ENCODE measurements at places on chromosomes 6 and 20. TPM values are rescaled to one million over a fixed set of nuclear protein-coding genes. Genes with fewer than 3 reads are reported as not detected.

MYT1 gene
- not detected for total RNA-seq

YWHAB gene
- total RNA-seq: 135 TPM

SLC22A2 gene
- not detected for total RNA-seq

GPR6 gene
- total RNA-seq: not detected

SIRPG gene
- total RNA-seq: not detected

ASIP gene
- total RNA-seq: not detected

FAM209B gene
- not detected for total RNA-seq

CALHM4 gene
- total RNA-seq: not detected

OR2J3 gene
- not detected for total RNA-seq

CD93 gene
- 1.5 TPM for total RNA-seq

BMP2 gene
- total RNA-seq: 6.6 TPM

WFDC2 gene
- total RNA-seq: not detected

TNNC2 gene
- total RNA-seq: not detected

ALDH5A1 gene
- total RNA-seq: 1.8 TPM

APMAP gene
- total RNA-seq: 129 TPM

PMEPA1 gene
- total RNA-seq: 7.5 TPM

C6orf52 gene
- total RNA-seq: 0.44 TPM

TMC2 gene
- total RNA-seq: not detected

MAP7 gene
- 0.15 TPM for total RNA-seq

C20orf173 gene
- total RNA-seq: not detected

PROKR2 gene
- not detected for total RNA-seq

BHLHE23 gene
- total RNA-seq: not detected

MUCL3 gene
- not detected for total RNA-seq

SIRPD gene
- not detected for total RNA-seq

EYS gene
- 0.99 TPM for total RNA-seq

F13A1 gene
- not detected for total RNA-seq

PTCHD4 gene
- total RNA-seq: 1.3 TPM

SLC13A3 gene
- not detected for total RNA-seq

C6orf58 gene
- total RNA-seq: not detected

SRMS gene
- not detected for total RNA-seq

RAET1G gene
- total RNA-seq: 20.6 TPM

FAM184A gene
- 0.79 TPM for total RNA-seq

Measured in M059J (cell line).